ENCODE measurements at places on chromosomes 4 and X.
A peak's percentile ranks its signal among the peaks of the same experiment; 100 is the strongest.

DNA sequence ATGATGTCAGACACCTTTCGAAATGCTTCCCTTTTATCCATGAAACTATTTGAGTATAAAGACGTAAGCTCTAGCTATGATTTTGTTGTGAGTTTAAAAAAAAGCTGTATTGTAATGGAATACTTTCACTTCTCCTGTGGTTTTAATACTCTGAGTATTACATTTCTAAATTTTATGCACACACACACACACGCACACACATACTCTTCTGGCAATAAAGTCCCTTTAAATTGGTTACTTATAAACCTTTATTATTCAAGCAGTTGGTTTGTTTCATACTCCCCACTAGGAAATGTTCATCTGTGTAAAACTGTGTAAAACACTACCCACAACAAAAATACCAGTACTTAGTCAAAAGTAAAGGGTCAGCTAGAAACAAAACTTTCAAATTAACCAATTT is 18.2 kb downstream of the VAMP7 start:
- no peak for DNase-seq

GRCh38 chr4:55483315-55483714 is 63.4 kb downstream of the CLOCK start:
- DNase-seq, result no peak

DNA sequence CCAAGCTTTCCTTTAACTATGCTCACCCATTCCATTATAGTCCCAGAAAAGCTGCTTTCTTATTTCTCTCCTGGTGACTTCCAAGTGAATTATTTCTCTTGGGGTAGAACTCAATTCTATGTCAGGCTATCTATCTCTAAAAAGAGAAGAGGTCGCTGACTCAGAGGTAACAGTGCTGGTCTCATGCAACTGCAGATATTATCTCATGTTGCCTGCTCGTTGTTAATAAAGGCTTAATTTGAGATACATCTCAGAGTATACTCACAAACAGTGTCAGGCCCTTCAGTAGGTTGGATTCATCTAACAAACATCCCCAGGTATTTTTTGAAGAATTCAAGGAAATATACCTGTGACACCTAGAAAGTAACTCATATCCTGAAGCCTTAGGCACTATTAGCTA is 2.7 kb downstream of the TMEM154 start:
- no peak for DNase-seq

GRCh38 chrX:133468051-133468450 is 52.8 kb upstream of the GPC4 start:
- no peak for DNase-seq

DNA sequence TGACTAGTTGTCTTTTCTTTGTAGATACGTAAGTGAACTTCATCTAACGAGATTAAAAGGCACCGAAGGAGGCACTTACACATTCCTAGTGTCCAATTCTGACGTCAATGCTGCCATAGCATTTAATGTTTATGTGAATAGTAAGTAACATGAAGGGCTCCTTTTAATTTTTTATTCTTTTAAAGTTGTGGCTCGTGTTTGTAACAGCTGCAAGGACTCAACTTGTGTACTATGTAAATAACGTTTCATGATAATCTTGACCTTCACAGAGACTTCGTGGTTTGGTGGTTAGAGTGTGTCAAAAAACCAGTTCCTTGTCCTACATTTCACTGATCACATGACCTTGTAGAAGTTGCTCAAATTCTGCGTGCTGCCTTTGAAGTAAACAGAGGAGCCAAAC is 51.6 kb downstream of the KIT start:
- DNase-seq, result no peak

DNA sequence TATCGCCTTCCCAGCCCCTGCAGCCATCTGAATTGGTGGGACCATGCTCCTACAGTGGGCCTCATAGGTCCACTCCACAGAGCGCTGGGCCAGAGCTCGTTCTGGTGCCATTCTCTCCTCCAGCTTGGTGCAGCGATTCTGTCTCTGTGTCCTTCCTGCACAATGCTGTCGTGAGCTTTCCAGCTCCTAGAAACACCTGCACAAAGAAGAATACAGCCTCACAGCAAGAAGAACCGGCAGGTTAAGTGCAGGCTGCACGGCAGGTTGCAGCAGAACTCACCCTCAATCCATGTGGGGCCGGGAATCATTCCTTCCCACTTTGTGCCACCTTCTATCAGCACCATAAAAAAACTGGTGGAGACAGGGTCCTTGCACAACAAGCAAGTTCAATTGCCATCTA is 101.2 kb upstream of the ENPP6 start:
- DNase-seq, result no peak

DNA sequence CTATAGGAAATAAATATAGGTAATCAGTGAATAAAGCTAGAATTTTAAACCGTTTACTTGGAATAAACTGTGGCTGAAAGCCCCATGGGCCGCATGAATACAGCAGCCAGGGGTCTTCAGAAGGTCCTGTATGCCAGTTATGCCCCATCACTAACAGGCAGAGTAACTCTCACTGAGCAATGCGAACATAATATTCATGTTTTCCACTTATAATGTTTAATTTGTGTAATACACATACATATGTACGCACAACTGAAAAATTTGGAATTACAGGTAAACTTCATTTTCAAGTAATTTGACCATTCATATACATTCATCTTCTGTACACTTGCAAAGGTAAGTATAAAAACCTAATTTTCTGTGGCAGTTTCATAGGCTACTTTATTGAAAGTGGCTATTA is 526.2 kb upstream of the ATOH1 start:
- DNase-seq, result no peak

DNA sequence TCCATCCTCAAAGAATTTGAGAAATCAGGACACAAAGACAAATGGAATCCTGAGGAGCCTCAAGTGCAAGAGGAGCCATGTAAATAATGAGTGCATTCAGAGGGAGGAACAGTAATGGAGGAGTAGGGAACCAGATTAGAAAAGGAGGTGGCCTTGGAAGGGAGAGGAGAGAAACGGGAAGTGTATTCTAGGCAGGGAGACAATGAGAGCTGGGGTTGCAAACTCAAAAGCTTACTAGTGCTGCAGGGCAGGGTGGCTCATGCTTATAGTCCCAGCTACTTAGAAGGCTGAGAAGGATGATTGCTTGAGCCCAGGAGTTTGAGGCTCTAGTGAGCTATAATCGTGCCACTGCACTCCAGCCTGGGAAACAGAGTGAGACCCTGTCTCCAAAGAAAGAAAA is 113.2 kb upstream of the LSM6 start:
- no peak for DNase-seq

- peak; percentile 2 for DNase-seq
Measured at GRCh38 chrX:38627683-38628082, 66.3 kb downstream of the TSPAN7 start.

DNA sequence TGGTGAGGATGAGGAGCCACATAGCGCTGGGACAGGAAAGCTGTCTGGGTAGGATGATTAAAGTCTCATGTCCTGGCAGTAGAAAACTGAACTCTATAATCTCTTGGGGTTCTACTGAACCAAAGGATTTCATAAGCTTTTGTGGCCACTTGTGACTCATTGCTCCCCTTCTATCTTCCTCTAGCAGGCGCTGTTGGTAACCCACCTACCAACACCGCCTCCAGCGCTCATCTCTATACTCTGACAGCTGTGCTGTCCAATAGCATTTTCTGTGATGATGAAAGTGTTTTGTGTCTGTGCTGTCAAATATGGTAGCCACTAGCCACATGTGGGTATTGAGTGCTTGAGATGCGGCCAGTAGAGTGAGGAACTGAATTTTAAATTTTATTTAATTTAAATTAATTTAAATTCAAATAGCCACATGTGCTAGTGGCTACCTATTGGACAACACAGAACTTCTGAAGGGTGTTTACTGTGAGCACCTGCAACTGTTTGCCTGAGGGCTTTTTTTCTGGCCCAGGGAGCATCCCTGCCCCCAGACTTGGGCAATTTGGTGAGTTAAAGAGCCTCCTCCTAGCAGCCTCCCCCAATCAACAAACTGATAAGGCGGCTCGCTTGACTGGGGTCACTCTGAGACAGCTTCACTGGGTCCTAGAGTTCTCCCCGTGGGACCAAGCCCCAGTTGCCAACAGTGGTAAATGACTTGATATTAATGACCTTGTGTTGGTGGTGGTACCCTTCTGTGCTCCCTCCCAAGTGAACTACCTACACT is 169.2 kb upstream of the ATP6AP2 start:
- DNase-seq, result no peak

DNA sequence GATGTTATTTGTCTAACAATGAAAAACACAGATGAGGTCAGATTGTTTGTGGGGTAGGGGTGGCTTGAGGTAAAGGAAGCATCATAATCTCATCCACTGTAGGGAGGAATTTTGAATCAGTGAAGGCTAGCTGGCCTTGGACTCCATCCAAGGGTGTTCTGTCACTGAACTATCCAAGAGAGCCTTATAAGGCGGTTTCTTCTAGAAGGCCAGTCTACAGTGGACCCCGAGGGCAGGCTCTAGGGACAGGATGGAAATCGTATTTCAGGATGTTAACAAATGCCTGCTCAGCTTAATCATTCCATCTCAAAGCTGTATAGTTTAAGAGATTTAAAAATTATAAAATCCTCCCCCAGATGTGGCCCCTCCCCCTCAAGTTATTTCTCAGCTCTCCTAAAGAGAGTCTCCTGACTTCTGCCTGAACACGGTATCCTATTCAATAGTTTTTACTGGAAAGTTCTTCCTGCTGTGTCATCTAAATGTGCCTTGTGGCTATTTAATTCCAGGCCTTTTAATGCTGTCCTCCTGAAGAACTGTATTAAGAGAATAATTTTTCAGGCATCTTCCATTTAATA is 8.0 kb downstream of the IGFBP7 start:
- no peak for DNase-seq

GRCh38 chrX:9286234-9286633 is 178.6 kb upstream of the TBL1X start:
- no peak for DNase-seq

DNA sequence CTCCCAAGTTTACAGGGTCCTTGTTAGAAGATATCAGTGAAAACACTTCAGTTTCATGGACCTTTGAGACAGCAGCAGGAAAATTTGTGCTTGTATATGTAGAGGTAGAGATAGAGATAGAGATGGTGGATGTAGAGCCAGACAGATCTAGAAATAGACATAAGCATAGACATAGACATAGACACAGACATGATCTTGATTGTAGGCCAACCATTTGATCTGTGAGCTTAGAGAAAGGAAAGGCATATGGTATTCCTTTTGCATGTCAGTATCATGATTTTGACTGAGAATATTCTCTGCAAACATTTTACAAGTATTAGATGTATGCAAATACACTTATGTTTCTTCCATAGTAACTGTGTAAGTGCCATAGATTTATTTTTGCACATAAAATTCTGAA is 65.0 kb downstream of the PRKG2 start:
- DNase-seq, result no peak
